ENCODE measurements at places on chromosomes 1 and 21.
A peak's percentile ranks its signal among the peaks of the same experiment; 100 is the strongest.

DNA sequence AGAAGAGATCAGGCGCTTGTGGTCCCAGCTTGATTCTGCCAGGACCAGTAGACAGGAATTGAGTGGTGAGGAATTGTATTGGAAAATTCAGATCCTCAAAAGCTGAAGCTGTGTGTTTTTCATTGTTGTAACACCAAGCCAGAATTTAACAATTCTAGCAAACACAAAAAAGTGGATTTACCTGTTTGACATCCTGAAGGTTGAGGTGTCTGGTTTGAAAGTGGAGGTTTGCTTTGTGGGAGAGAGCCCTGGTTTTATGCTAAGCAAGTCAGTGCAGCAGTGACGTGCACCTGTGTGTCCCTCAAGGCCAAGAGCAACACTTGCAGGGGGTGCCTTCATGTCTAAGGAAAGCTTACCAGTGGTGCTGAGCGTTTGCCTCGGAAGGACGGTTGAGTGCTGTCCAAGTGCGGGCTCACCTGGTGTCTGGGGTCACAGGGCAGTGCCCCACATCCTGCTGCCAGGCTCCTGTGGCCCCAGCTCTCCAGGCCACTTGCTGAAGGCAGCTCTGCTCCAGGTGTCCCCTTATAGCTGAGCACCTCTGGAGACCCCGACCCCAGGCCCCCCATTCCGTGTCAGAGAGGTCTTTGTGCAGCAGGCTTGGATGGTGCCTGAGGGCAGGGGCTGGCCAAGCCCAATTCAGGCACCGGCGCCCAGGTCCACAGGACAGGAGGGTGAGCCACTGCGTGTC, 27.7 kb downstream of the PCNT start:
- no peak for DNase-seq

DNA sequence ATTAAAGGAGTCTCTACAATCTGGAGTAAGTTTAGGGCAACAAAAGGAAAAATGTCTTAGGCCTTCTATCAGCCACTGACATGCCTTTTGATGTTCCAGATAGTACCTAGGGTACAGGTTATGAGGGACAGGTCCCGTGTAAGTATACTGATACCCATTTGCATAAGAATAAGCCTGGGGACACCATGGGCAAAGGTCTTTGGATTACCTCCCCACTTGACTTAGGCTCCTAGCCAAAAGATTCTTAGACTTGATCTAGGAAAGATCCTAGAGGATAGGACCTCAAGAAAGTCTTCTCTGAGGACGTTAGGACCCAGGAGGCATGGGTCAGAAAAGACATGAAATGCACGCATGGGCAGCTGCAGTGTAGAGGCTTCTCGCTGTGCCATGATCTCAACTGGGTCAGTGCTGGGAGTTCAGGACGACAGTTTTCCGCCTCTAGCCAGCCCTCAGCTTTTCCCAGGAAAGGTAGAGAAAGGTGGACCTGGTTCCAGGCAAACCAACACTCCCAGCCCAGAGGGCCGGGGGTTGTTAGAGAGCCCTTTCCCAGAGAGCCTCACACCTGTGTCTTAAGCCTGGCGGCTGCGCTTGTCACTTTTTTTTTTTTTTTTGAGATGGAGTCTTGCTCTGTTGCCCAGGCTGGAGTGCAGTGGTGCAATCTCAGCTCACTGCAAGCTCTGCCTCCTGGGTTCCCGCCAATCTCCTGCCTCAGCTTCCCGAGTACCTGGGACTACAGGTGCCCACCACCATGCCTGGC, 26.6 kb downstream of the MSTO1 start:
- no peak for DNase-seq

- DNase-seq: peak; percentile 78
These were observed 168.0 kb upstream of the NR5A2 start for GRCh38 chr1:199859491-199859933.

DNA sequence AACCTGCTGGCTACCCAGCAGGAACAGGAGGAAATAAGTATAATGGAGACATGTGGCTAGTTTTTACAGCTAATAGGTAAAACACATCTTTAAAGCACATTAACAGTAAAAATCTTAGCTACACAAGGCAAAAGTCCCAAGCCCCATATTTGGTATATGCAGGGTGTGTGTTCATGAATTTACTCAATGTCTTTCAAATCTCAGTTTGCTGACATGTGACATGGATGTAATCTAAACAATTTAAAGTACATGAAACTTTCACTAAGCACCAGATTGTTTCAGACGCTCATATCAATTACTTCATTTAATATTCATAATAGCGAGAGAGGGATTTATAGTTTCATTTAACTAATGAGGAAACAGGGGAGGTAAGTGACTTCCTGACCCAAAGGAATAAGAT, 3.9 kb downstream of the TACSTD2 start:
- DNase-seq: no peak

GRCh38 chr1:73517603-73518191, 680.3 kb downstream of the LRRIQ3 start:
- no peak for DNase-seq

- no peak for DNase-seq
These were observed 216.0 kb downstream of the DENND1B start for GRCh38 chr1:197559244-197559643.

- no peak for DNase-seq
These were observed 11.8 kb upstream of the FASLG start for GRCh38 chr1:172647110-172647564.

GRCh38 chr21:44738621-44739020, 27.2 kb upstream of the TSPEAR start:
- no peak for DNase-seq
